ENCODE measurements at places on chromosomes 13 and 19. TPM values are rescaled to one million over a fixed set of nuclear protein-coding genes. Genes with fewer than 3 reads are reported as not detected.

The TIMM50 gene
- 75.6 TPM for total RNA-seq

The ZSCAN5B gene
- not detected for total RNA-seq

The ARHGAP33 gene
- 3.5 TPM for total RNA-seq

- DNase-seq, result no peak
Measured at GRCh38 chr13:46526100-46526735, 26.8 kb upstream of the LRCH1 start.

The NOVA2 gene
- total RNA-seq, result not detected

Measured in NCI-H460 (cell line).